ENCODE measurements at places on chromosomes 12 and 14.

DNA sequence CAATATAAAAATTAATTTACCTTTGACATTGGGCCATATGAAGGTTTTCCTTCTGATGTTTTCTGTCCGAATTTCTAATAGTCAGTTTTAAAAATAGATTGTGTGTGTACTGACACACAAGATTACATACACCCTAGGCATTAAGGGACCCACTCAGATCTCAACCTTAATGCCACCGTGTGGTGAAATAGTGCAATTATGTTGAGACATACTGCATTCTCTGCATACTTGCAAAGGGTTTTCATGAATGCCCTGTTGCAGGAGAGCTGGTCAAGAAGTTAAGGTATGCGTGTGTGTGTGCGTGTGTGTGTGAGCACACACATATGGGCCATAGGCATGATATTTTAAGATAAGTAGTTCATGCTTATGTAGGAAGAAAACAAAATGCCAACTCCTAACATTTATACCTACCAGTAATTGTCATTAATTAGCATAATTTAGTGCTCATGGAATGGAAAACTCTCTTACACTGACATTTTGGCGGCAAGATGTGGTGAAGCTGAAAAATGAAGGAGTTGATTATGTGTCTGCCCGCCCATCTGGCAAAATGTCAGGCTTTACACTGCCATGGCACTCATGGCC lies 58.8 kb downstream of the PIK3C2G start:
- no peak for DNase-seq

DNA sequence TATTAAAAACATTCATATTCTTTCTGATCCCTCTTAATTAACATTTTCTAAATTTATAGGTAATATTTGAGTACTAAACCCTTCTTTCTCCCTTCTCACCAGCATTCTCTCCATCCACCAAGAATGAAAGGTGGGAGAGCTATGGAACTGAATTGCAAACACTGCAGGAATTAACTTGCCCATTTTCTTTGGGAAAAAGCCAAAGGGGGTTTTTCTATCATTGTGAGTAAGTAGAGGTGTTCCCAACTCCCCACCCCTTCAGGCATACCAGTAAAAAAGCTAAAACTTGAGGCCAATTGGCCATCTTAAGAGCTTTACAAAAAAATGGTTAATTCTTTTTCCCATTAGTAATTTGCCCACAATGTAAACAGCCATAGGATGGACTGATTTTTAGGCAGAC lies 23.7 kb downstream of the PCNX1 start:
- DNase-seq = no peak

DNA sequence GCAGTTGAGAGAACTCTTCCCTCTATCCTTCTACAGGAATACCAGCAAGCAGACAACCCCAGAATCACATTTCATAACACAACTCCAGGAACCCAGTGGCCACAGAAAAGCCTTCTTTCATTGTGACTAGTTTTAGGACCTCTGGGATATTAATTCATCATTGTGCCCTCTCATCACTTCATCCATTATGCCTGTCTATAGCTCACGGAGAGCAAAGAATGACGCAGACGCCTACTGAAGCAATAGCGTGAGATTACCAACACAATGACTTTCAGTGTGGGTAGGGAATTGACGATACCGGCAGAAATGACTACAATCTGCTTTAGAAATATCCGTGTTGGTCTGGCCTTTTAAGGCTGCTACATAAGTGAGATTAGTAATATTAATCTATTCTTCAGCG lies 158.1 kb upstream of the FOXG1 start:
- no peak for DNase-seq

DNA sequence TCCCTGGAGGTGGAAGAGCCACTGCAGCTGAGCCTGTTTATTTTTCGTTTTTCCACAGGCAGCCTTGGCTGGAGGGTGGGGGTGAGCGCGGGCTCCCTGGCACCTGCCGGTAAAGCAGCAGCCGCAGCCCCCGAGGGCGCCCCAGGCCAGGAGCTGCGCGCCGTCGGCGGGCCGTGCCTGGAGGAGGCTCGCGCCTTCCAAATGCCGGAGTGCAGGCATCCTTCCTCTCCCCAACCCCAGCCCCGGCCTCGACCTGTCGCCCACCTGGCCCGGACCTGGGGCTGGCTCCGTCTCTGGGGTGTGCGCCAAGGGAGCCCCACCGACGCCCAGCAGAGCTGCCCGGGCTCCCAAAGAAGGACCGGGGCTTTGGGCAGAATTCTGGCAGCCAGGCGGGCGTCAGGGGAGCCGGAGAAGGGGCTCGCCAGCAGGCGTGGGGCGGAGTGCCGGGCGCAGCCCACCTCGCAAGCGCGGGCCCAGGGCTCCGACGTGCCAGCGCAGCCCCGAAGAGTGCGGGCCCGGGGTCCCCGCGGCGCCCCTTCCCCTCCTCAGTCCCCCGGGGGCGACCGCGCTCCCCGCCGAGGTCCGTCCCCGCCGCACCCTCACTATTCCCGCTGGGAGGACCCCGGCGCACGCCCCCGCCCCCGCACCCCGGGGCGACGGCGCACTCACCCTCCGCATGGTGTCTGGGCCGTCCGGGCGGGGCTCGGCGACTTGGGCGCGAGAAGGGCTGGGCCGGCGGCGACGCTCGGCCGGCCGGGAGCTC lies 130.3 kb downstream of the NDUFA12 start:
- no peak for DNase-seq

DNA sequence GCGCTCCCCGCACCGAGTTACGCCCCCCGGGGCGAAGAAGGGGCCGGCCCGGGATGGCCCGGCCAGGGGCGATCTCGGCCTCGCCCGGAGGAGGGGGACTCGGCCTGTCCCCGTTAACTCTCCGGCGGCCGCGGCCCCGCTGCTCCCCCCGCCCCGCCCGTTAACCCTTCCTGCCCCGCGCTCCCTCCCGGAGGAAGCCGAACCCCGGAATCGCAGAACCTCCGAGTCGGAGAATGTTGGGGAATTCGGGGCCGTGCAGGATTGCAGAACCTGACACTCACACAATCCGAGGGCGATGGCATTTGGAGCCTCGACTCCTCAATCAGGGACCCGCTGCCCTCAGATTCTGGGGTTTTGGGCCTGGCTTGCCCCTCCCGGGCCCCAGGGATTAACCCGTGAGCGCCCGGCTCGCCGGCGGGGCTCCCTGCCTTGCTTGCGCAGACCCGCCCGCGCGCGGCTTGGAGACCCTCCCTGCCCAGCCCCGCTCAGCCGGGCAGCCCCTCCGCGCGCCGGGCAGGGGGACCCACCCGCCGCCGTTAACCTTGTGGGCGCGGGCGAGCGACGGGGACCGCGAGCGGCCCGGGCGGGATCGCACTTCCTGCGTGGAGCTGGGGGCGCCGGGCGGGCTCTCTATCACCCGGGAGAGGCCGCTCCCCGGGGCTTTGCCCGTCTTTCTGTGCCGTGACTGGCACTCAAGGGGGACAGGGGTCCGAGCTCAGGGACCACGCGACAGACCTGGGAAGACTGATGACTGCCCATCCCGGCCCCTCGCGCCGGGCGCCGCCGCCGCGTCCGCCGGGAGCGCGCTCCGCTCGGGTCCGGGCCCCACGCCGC lies 18.8 kb downstream of the BEGAIN start:
- no peak for DNase-seq

DNA sequence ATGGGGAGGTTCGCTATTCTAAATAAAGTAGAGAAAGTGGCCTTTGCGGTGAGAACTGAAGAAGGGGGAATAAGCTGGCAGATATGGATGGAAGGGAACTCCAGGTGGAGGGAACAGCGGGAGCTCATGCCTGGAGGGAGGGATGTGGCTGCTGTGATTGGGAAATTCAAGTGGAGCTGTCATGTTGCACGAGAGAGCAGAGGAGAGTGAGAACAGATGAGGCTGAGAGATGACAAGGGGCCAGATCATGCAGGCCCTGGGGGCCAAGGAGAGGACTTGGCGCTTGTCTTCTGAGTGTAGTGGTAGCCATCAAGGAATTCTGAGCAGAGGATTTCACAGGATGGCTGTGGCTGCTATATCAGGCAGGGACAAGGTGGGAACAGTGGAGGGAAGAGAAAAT lies 35.0 kb downstream of the TGFB3 start:
- DNase-seq = no peak

All from stimulated activated CD8-positive, alpha-beta memory T cell treated with anti-CD3 and anti-CD28 coated beads, Interleukin-7, amount 100 ng/mL, for 48 hours (primary cell).